ENCODE measurements at places on chromosomes 16 and 17.
A peak's percentile ranks its signal among the peaks of the same experiment; 100 is the strongest.

DNA sequence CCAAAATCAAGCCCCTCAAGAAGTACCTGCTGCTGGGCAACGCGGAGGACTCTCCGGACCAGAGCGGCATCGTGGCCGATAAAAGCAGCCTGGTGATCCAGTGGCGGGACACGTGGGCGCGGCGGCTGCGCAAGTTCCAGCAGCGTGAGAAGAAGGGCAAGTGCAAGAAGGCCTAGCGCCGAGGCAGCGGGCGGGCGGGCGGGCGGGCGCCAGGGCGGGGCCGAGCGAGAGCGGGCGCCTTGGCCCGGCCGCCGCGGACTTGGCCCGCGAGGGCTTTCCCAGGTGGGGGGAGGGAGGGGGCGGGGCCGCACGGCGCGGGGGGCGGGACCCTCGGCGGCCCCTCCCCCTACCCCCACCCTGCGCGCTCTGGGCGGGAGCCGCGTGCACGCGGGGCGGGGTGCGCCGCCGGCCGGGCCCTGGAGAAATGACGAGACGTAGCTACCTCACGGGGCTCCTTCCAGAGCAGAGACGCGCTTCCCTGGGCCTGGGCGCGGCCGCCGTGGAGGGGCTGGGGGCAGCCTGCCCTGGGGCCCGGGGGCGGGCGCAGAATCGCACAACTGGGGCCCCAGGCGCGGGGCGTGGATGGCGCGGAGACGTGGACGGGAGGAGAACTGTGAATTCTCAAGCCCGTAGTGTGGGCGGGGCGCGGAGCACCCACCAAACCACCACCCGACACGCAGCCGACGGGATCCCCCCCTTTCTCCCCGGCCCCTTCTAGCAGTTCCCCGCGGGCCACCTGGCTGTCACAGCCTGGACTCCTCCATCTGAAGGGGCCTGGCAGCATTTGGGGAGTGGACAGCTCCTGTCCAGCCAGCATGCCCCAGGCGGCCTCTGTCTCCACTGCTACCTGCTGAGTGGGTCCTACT lies 218.7 kb downstream of the NTN1 start:
- DNase-seq, result peak; percentile 75

GRCh38 chr17:38600416-38600815 lies 5.3 kb downstream of the SRCIN1 start:
- DNase-seq, result no peak

DNA sequence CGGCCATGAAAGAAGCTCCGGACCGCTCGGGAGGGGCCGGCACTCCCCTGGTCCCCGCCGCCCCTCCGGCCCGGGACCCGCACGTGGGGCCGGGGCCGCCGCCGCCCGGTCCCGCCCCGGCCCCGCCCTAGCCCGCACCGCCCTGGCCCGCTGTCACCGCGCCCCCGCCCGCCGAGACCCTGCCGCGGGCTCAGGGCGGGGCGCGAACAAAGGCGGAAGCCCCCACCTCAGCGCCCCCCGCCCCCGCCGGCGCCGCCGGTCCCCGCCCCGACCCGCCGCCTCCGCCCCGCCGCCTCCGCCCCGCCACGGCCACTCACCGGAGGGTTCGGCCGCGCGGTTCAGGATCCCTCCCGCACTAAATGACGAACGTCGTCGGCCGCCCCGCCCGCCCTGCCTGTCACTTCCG lies at the start of gene ARHGDIA:
ARHGDIA (minus strand) TSS at position 357 of the 406 bp plus-strand sequence. CDS start 1,407 bp downstream, outside the sequence.
- no peak for DNase-seq

DNA sequence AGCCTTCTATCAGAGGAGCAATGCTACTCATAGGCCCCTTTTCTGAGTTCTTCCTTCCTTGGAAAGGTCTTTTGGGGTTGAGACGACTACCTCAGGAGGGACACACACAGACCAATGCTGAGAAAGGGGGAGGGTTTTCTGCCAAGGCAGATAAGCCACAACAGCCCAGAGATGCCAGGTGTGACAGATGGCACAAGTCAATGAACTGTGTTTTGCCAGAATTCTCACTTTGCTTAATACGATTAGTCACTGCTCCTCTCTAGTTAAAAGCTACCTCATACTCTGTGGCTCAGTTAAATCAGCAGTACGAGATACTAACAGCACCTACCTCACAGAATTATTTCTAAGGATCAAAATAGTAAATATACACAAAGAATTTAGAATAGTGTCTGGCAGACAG lies 8.0 kb downstream of the BRD7 start:
- DNase-seq, result no peak

DNA sequence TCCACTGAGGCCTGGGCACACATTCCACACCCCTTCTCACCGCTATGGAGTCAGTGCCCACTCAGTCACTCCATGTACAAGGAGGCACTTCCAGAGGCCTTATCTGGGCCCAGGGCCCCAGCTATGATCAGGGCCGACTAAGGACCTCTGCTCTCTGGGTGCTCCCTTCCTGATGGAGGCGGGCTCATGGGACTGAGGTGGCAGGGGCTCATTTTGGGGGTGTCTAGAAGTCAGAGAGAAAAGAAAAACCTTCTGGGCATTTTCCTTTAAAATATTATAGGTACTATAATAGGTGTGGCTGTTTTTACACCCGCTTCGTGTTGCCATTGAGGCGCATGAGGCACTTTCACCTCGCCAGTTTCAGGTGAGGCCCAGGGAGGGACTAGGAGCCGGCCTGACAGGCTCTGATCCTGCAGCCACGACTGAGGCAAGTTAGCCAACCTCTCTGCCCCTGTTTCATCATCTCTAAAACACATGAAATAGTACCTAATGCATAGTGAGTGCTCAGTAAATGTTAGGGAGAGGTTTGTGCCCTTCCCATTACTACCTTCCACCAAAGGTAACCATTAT lies 14.4 kb downstream of the B9D1 start:
- no peak for DNase-seq

GRCh38 chr16:78479723-78480122 lies 380.3 kb downstream of the WWOX start:
- DNase-seq, result no peak

GRCh38 chr16:50396761-50397535 lies 28.2 kb upstream of the BRD7 start:
- DNase-seq, result no peak

DNA sequence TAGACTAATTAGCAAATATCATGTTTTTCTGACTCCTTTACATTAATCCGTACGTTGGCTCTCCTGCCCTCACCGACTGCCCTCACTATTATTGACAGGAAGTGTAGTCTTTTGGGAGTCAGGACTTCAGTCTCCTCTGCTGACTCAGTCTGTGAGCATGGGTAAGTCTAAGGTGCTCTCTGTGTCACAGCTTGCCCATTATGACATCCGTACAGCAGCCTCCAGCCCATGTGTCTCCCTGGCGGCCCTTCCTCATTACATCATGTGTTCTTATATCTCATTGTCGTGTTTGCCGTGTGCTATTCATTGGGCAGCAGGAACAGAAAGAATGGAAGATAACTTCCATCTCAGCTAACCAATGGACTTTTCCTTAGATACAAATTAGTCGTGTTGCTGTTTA lies 77.5 kb downstream of the MRTFB start:
- no peak for DNase-seq

- no peak for DNase-seq
Measured at GRCh38 chr17:10613775-10614513, 43.2 kb downstream of the MYH3 start.

DNA sequence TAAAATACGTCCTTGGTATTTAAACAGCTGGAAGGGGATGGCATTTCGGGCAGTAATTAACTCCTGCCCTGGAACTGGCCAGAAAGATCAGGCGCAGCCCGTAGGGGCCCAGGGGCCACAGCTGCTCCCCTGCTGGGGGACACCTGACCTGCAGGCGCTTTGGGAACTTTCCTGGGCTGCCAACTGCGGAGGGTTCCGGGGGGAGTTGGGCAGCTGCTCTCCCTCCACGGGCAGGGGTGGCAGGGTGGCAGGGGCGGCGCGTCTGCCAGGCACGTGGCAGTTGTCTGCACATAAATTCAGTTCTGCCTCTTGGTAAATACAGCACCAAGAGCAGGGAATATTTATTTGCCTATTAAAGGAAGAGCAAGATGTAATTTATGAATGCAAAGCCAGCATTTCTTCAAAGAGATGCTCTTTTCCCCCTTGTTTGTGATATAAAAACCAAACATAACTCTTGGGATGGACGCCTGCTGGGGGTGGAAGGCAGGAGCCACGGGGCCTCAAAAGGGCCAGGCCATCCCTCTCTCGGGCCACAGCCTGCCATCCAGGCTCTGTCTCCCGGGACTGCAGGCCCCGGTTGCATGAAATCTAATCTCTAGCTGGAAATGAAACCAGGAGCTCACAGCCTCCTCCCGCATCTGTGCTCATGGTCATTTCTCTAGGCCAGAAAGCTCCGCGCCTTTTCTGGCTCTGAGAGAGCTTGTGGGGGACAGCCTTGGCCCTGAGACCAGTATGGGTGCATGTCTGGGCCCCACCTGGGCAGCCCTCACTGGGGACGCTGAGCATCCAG lies 29.9 kb upstream of the CHMP6 start:
- no peak for DNase-seq

- DNase-seq, result no peak
Measured at GRCh38 chr16:8920645-8921346, 38.6 kb downstream of the LITAFD start.

GRCh38 chr17:61310590-61310989 lies 89.1 kb upstream of the TBX2 start:
- no peak for DNase-seq

GRCh38 chr17:27336184-27336583 lies 42.3 kb downstream of the WSB1 start:
- no peak for DNase-seq

DNA sequence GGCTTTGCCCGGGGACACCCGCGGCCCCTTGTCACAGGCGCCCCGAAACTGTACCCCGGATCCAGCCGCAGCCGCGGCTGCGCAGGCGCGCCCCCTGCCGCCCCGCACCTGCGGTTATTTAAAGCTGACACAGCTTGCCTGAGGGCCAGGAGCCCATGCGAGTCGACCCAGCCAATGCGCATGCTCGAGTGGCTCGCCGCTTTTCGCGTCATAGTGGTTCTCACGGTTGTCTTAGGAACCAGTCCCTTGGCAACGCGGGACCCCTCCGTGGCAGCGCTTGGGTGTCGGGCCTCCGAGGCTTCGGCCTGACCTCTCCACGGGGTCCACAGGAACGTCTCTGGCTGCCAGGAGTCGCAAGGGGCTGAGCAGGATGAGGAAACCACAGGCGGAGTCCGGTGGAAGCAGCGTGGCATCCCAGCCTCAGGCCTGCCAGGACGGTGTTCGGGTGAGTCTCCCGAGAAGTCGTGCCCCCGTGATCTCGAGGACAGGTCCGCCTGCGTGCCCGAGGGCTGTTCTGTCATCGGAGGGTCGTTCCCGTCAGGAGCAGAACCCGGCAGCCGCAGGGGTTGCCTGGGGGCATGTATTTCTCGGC lies 716.9 kb downstream of the KCNJ18 start:
- no peak for DNase-seq

DNA sequence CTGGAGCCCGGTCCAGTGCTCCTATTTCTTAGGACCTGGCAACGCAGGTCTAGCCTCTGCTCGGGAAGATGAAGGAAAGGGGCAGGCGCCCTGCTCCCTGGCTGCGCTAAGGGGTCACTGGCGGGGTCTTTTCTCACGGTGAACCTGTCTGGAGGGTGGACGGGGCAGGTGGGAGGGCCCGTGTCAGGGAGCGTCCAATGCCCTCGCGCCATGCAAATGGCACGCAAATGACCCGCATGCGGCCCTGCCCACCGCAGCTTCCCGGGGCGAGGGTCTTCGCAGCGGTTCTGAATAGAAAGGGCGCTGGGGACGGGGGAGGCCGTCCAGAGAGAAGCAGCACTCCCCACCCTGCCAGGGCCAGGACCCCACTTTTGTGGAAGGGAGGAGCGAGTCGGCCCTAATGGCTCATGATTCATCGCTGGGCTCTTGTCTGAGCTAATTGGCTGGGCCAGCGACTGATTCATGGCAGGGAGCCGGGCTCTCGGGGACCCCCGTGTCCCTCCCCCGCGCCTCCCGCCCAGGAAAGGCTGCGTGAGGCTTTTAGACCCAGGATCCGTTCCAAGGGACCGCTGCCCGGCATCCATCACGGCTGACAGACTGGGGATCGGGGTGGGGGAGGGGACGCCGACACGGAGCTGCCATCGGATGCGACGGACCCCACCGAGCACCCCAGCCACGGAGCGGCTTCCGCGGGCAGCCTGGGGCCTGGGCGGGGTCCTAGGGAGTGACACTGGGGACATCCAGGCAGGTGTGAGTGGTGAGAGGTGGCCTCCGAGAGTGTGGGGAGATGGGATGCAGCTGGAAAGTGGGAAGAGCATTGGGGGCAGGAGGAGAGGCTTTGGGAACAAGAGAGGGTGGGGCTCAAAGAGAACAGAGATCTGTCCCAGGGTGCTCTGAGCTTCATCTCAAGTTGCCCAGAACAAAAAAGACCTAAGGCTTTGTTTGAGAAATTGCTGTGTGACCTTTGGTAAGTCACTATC lies 25.0 kb upstream of the NGFR start:
- no peak for DNase-seq

DNA sequence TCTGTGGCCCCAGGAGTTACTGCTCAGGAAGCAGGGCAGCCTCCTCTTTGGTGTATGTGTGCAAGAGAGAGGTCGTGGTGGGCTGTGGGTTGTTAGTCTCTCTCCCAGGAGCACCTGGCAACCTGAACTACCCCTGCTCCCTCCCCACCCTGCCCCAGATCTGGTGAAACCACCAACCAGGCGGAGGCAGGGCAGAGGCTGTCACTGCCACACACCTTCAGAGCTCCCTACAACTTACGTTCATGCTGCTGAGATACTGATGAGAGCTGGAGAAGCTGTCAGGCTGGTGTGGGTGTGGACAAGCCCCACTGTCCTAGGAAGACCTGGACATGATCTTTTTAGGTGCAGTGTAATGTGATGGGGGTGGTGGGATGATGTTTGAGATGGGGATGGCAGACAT lies 24.3 kb downstream of the GOSR2 start:
- no peak for DNase-seq

DNA sequence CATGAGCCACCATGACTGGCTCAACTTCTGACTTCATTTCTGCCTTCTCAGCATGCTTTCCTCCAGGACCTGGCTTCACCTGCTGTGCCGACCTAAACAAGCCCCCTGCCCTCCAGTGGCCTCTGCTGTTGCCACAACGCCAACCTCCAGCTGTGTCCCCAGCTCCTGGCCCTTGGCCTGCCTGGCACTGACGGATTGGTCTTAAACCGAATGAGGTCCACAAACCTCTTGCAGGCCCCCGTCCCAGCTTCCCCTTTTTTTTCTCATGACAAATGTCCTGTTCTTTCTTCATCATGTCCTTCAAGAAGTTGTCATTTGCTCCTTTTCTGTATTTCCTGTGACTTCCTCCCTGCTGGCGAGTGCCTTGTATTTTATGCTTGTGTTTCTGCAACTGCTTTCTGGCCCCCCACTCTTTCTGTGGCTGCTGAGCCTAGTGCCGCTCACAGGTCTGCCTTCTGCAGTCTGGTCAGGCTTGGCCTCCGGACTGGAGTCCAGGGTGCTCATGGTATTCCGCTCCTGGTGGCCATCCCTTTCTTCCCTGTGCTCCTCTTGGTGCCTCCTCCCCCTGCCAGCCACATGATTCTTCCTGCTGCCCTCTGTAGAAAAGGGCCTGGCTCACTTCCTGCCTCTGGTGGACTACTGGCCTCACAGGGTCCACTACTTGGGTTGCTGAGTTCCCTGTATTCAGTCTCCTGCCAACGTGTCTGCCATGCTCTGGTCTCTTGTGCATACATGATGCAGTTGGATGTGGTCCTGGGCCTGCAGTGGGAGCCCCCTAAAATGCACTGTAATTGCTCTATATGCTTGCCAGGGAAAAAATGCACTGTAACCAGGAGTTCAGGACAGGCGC lies 2.9 kb downstream of the ATP6V0C start:
- DNase-seq, result no peak

- no peak for DNase-seq
Measured at GRCh38 chr16:47524007-47524405, 62.9 kb downstream of the PHKB start.

Data from stimulated activated naive CD4-positive, alpha-beta T cell treated with Interleukin-2 at 50 U/mL for 16 hours (primary cell).